ENCODE measurements at places on chromosomes 5 and 9.

DNA sequence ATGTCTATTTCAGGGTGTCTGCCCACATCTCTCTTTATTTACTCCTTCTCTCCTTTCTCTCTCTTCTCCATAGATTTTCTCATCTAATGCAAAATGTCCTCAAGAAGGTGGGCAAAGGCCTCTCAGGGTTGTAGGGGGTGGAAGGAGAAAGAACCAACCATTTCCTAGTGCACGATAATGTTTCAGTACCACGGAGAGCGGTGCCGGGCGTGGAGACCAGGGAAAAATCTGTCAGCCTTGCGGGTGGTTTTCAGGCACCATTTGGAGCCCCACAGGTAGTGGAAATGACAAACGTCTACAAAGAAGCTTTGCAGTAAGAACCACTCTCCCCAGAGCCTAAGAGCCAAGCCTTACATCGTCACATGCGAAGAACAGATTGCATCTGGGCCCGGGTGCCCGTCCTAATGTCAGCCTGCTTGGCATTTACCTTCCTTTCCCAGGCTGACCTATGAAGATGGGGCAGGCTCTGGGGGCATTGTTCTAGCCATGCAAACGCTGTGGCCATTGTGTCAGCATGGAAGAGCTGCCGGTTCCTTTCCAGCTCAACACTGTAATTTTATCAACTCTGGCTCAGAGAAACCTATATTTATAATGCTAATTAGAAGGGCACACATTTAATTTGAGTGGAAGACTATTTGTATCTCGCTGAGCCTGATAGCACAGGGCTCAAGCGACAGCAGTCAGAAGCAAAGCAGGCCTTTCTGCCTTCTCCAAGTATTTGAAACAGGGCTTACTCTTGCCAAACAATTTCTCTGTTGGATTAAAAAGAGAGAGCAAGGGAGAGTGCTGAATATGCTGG, 430.1 kb upstream of the WWC1 start:
- DNase-seq: no peak

GRCh38 chr9:110033869-110034268, 174.1 kb downstream of the C9orf152 start:
- no peak for DNase-seq

DNA sequence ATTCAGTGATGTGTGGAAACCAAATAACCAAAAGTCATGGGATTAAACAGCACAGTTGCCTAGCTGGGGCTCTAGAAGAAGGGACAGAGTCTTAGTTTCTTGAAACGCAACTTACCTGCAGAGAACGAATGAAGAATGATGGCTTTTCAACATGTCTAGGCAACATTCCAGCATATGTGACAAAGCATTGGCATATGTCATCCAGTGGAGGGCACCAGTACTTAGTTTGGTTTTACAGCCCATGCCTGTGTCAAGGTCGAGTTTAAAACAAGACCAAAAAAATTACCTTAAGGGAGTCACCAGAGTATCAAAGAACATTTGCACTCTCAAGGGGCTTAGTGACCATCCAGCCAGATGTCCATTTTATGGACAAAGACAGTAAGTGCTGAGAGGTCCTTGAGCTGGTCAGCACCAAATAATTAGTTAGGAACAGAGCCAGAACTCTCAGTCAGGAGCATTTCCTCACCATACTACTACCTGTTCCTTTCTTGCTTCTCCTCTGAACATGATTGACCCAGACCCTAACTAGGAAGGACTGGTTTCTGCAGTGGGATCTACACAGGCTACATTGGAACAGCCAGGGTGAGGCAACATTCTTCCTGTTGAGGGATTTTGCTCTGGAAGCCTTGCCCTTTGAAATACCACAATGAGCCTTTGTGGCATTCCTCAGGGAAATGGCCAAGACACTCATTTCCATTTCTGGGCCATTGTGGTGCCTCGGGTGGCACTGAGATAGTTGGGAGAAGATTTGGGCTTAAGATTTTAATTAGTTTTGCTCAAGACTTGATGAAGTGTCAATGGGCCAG, 75.4 kb upstream of the ANKH start:
- DNase-seq: no peak

- peak; percentile 64 for DNase-seq
Measured at GRCh38 chr9:115369322-115369957, 251.5 kb upstream of the TNC start.

DNA sequence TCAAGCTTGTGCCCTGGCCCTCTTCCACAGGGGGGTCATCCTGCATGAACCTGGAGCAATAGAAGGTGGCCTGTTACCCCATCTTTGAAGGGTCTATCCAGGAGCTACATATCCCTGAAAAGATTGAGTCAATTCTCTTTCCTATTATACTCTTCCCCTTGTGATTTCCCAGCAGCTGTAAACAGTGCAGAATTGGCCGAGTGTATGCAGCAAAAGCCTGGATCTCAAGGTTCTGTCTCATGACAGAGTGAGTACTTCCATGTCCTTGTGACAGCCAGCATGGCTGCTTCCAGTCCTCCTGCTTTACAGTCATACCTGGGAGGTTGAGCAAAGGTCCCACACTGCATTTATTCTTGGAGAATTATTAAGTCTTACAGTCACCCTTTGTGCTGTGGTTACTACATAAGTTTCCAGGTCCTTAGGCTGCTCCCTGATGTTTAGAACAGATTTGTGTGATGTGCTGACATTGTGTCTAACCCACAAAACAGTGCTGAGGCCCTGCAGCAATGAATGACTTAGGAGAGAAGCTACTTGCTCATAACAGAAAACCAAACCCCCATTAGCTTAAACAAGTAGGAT, 67.5 kb downstream of the NREP start:
- no peak for DNase-seq

GRCh38 chr9:13023498-13023897, 248.7 kb downstream of the LURAP1L start:
- no peak for DNase-seq

GRCh38 chr5:119453040-119453373, 710 bp downstream of the HSD17B4 start:
- DNase-seq: peak; percentile 15

GRCh38 chr5:117682416-117682815, 1107.8 kb upstream of the SEMA6A start:
- DNase-seq: no peak

DNA sequence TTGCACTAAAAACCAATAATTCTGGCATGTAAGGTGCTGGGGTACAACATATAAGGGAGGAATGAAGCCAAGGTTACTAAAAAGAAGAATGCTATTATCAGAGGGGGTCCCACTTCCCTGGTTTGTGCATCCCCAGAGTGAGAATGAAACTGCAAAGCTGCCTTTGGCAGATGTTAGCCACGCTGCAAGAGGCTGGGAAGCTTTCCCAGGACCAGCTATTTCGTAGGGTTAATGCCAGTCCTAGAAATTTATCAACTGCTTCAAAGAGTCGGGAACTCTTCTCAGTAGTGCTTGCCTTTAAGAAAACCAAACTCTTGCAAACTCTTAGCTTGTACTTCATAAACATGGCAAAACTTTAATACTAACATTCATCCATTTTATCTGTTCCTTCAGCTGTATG, 87.5 kb upstream of the NR5A1 start:
- no peak for DNase-seq

DNA sequence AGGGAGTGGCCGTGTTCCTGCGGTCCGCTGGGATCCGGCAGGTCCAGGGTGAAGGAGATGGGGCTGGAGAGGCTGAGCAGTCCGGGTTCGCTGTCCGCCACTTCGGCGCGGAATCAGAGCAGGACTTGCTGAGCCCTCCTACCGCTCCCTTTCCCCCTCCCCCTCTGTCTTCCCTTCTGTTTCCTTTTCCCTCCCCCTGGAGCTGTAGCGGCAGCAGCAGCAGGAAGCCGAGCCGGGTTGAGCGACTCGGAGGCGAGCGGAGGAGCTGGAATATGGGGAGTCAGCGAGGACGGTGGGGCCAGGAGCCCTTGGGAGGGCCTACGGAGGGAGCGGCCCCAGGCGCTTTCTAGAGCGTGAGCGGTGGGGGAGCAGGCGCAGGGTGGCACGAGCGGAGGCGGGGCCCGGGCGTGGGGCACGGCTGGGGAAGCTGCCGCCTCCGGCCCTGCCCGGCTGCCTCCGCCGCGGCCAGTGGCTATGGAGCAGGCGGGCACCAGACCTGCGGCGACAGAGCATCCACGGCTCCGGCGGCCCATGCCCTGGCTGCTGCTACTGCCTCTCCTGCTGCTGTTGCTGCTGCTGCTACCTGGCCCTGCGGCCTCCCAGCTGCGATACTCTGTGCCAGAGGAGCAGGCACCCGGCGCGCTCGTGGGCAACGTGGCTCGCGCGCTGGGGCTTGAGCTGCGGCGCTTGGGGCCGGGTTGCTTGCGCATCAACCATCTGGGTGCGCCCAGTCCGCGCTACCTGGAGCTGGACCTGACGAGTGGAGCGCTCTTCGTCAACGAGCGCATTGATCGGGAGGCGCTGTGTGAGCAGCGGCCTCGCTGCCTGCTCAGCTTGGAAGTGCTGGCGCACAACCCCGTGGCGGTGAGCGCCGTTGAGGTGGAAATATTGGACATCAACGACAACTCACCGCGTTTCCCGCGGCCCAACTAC, at the start of gene PCDHAC2:
Gene PCDHAC2, plus strand, starts transcription at position 184 of the 933 bp plus-strand sequence. Its CDS starts 291 bp downstream, at position 475.
- DNase-seq: peak; percentile 59

DNA sequence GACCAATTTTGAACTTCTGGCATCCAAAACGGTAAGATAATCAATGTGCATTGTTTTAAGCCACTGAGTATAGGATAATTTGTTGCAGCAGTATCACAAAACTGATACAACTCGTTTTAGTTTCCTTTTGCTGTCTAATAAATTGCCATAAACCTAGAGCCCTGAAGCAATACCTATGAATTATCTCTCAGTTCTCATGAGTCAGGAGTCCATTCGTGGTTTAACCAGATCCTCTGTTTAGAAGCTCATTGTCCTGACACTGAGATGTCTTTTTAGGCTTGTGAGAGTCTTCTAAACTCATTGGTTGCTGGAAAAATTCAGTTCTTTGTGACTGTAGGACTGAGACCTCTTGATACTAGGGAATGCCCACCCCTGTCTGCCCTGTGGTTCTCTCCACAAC, 262.9 kb downstream of the SEMA5A start:
- DNase-seq: no peak

DNA sequence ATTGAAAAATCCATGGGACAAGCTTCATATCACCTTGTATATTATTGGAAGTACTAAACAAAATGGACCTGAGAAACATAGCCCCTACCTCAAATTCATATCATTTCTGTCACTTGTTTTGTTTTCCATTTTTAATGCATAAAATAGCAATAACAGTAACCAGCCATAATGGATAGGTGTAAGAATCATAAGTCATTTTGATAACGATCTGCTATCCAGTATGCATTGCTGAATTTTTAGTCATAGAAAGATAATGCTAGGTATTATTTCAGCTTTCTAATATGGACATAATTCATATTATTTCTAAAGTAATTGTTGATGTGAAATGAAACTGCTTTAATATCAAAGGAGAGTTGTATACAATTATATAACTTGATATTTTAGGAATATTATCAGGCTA, 1.1 kb upstream of the LRRC70 start:
- no peak for DNase-seq

DNA sequence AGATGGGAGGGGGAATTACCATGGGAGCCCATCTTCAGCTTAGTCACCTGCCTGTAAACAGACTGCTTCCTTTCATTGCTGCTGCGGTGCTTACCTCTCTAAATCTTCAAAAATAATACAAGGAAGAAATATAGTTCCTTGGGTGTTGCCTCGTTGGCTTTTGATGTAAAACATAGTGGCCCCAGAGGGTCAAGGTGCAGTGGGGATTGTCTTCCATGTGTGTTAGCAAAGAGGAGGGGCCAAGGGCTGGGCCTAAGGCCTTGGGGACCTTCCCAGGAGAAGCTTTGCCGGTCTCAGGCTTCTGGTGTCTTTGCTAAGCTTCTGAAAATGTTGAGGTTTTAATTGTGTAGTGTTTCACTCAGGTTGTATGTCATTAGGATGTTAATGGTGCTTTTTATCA, 90.0 kb downstream of the PDE8B start:
- no peak for DNase-seq

GRCh38 chr5:72013766-72014624, 93.3 kb upstream of the MAP1B start:
- peak; percentile 78 for DNase-seq

GRCh38 chr9:8365029-8365428, 565.5 kb upstream of the DMAC1 start:
- DNase-seq: no peak

- DNase-seq: no peak
Measured at GRCh38 chr9:123063177-123063598, 29.7 kb downstream of the GPR21 start.

- DNase-seq: no peak
Measured at GRCh38 chr5:127386557-127386956, 96.0 kb downstream of the MEGF10 start.

DNA sequence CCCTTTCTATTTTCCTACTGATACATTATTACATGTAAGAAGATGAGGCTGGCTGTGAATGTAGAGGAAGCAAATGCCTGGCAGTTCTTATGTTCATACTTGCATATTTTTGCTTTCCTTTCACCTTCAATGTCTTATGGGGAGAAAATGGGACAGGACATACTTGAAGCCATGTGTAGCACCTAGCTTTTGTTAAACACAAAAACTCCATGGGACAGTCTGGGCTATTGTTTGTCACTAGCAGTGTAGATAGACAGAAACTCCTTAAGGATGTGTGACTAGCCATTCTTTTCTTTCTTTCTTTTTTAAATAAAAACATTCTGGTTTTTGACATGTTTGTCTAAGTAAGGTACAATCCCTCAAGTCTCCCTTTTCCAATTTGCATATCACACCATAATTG, 122.7 kb downstream of the ARL15 start:
- DNase-seq: no peak

DNA sequence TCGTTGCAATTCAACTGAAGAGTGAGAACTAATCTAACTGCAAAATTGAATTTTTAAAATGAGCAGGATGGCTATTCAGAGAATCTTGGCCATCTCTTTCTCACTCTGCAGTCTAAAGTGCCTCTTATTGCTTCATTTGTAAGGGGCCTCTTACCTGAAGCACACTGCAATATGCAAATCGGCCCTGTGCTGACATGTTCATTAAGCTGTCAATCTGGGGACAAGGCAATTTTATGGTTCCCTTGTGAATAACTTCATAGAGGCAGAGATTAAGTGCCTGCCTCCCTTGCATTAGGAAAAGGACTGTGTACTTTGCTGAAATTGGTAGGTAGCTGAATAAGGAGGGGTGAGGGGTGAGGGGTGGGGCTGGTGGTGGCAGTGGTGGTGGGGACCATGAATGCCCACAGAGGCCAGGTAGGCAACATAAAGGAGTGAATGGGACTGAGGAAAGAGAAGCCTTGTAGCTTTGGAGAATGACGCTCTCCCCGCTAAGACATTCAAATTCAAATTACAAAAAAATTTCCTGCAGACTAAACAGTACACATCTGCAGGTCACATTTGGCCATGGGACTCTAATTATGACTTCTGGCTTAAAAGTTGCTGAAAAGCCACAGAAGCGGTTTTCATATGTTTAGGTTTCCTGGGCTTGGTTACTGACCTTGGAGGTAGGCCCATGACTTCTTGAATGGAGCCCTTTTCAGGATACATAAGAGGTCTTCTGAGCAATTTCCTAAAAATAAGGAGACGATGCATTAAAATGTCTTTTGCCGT, 25.0 kb downstream of the TNFSF8 start:
- DNase-seq: no peak

GRCh38 chr5:119131530-119132304, 60.8 kb downstream of the DMXL1 start:
- DNase-seq: no peak

DNA sequence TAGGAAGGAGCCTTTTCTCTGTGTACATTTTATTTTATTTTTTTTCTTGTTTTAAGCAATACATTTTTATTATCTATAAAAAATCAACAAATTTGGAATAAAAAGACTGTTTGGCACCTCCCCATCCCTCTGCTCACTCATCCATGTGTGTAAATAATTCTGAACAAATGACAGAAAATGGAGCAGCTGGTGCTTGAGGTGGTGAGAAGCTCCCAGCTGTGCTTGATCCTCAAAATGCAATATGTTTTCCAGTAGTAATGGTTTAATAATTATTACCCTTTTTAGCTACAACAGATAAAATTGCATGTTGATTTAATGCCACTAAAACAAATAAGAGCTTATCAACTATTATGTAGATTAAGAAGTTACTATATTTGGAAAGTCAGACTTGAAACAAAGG, 132.5 kb downstream of the CDH18 start:
- DNase-seq: no peak

Measured in hindlimb muscle (tissue), 1 donor.